SJSA1 (cell line): ENCODE measurements at places on chromosomes 1 and 21.

- no peak for DNase-seq
These were observed 35.8 kb downstream of the CRYAA start for GRCh38 chr21:43204638-43205037.

GRCh38 chr21:45162115-45162514 lies 87.7 kb downstream of the ADARB1 start:
- no peak for DNase-seq

- DNase-seq, result no peak
These were observed 8.0 kb downstream of the NR5A2 start for GRCh38 chr1:200035397-200035955.

DNA sequence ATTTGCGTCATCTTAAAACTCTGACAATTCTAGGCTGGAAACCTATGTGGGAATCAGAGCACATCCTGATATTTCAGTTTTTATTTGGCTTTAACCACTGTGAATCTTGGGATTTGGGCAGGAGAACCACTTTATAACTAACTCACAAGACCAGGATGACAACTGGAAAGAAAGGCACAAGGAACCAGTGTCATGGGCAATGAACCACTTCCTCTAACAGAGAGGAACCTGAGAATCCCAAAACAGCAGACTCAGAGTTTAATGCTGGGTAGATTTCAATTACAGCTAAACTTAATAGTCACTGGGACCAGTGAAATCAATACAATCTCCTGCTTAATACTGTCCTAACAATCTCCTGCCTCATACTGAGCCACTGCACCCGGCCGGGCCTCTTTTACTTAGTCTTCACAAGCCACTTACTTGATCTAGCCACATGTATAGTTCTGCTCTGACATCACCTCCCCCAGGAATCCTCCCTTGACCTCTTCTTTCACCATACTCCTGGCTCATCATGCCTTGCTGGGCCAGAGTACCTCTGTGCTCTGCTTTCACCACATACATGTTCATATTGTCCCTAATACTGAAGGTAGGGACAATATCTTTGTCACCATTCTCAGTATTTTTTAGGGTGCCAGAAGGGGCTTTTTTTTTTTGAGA lies 20.2 kb upstream of the SLFNL1 start:
- DNase-seq, result no peak

DNA sequence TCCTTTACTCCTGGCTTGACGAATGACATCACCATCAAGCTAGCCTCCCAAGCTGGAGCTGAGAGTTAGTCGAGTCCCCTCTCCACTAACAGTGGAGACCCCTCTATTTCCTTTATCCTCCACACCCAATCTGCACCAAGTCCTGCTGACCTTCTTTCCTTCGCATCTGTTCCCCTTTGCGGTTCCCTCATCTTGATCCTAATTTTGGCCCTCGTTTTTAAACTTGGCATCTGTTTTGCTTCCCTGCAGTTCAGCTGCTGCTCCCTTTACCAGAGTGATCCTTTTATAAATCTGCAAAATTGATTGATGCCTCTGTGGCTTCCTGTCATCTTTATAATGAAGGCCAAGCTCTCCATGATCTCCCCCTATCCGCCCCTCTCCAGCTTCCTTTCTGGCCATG lies 49.0 kb upstream of the TSPAN2 start:
- peak; percentile 9 for DNase-seq

GRCh38 chr1:79441238-79441637 lies 434.7 kb upstream of the ADGRL4 start:
- no peak for DNase-seq
